ENCODE measurements at places on chromosomes 5 and 9.

DNA sequence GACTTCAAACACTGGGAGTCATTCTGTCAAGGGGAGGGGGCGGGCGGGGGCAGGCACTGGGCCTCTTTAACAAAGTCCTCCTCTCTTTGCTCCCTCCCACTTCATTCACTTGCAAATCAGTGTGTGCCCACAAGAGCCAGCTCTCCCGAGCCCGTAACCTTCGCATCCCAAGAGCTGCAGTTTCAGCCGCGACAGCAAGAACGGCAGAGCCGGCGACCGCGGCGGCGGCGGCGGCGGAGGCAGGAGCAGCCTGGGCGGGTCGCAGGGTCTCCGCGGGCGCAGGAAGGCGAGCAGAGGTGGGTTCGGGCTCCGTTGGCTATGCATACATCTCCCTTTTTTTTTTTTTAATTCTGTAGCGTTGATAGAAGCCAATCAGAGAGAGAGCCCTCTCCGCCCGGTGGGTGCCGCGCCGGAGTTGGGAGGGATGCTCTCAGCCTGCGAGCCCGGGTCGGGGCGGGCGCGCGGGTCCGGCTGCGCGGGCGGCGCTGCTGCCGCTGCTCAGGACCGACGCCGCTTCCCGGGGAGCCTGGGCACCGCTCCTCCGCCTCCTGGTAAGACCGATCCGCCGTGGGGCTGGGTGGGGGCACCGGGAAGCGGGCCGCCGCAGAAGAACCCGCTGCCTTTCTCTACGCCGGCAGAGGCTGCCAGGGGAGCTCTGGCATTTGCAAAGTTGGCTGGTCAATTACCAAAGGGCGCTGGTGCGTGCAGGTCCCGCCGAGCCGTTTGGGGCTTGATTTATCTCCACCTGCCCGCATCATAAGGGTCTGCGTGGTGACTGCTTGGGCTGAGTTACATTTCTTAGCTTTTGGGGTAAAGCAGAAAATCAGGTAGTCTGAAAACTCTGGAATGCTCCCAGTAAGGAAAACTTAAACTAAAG lies at the start of gene CDH6:
Gene CDH6, plus strand, starts transcription at position 96 of the 877 bp plus-strand sequence. CDS start 73,788 bp downstream, outside the sequence.
- DNase-seq: peak; percentile 8

DNA sequence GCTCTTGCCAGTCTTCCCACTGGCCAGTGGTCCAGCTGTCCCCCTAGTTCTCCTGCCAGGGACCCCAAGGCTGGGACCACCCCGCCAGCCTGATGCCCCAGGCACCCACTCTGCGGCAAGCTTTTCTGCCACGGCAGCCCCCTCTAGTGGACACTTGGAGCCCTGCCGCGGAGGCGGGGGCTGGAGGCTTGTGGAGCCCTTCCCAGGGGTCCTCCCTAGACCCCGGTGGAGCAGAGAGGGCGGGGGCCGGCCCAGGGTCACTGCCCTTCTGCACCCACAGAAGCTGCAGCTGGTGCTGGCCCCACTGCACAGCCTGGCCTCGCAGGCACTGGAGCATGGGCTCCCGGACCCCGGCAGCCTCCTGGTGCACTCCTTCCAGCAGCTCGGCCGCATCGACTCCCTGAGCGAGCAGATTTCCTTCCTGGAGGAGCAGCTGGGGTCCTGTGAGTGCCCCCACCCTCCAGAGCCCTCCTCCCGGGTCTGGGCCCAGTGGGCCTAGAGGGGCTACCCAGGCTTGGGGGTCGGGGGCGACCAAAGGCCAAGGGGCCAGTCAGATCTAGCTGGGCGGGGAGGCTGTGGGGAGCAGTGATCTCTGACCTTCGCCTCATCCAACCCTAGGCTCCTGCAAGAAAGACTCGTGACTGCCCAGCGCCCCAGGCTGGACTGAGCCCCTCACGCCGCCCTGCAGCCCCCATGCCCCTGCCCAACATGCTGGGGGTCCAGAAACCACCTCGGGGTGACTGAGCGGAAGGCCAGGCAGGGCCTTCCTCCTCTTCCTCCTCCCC lies 9.1 kb downstream of the EGFL7 start:
- DNase-seq: no peak

DNA sequence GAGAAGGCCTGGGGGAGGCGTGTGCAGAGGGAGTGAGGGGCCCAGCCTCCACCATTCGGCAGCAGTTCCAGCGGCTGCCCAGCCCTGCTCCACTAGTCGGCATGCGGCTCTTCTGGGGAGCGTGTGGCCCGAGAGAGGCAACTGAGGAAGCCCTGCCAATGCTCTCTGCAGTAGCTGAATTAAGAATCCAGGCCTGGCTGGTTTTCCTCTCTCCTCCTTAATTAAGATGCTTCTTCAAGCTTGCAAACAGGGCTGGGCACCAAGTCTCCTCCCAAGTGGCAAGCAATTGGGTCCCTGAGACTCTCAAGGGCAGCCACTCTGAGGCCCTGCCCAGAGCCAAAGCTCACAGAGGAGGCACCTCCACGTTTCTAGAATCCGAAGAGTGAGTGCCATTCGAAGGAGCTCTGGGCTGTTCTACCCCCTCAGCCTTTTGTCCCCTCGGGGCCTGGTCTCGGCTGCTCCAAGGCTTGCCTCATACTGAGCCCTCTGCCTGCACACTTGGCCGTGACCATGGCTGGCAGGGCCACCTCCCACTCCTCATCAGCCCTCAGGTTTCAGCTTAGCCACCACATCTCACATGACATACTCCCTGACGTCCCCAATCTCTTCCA lies 75.4 kb upstream of the LRRTM2 start:
- DNase-seq: no peak

- no peak for DNase-seq
These were observed 6.2 kb downstream of the CENPK start for GRCh38 chr5:65556718-65557117.

DNA sequence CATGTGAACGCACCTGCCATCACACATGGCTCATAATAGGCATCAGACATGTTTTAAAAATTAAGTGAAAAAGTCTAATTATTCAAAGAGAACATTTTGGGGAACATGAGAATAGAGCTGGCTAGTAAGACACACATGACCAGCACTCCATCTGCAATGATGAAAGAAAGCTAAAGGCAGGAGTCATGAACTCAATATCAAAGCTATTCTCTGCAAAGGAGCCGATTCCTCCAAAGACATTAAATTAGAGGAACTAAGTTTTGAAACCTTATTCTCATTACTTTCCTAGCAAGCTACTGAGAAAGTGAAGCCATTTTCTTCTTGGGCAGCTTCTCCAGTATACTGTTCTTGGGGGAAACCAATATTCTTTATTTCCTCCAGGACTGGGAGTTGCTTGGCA lies 172.0 kb downstream of the CRB2 start:
- no peak for DNase-seq

GRCh38 chr9:96500696-96501632 lies 51.0 kb downstream of the HABP4 start:
- DNase-seq: no peak

DNA sequence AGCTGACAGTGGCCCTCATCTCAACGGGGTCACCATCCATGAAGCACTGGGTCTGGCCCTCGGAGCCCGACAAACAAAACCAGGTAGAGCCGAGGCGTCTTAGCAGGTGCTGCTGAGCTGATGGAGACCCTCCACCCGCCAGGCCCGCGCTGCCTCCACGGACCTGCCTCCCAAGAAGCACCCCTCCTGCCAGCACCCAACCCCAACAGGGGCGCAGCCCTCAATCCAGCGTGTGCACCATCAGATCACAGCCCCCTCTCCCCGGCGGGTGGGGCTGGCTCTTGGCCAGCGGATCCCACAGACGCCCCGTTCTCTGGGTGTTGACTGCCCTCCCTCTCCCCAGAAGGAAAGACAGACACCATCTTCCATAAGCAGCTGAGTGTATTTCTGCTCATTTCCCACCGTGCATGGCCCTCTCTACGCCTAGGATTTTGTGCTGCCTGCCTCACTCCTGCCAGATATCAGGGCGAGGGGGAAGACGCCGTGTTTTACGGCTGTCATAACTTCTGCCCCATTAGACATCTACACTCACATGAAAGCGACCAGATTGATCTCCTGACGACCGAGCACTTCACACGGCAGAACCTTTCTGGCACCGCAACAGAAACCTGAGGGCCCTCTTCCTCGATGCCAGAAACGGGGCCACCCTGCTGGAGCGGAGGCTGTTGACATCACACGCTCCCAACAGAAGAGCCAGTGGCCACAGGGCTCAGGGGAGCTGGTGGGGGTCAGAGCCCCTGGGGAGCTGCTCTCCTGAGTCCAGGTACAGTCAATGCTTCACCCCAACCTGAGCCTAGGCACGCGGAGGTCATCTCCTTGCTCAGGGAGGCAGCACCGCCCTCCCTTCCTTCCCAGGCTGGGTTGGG lies 12.4 kb downstream of the NACC2 start:
- no peak for DNase-seq

DNA sequence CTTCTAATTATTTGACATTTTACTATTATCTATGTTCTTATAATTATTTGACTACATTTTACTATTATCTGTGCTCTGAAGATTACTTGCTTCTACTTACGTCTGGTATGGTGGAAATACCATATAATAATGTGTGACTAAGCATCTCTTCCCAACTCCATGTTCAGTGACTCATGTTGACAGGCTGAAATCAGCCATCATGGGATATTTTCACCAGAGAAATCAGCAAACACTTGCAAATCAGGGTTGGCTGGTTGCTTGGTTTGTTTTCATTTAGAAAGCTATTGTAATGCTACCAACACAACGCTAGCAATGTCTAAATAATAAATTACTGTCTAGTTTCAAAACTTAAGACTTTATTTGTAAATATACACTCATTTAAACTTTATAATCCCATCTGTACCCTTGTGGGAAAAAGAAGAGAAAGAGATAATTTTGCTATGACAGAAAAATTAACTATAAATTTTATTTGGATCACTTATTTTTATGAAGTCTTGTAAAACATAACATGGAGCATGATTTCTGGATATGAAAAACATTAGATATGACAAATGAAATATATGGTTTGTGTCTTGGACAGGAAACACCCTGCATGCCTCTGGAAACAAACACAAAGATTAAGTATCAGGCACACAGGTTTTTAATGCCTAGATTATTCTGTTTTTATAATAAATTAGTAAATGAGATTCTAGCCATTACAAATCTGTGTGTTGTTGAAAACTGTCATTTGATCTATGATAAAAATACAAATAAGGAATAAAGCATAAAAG lies 337.6 kb downstream of the BNC2 start:
- no peak for DNase-seq

GRCh38 chr9:135032868-135033460 lies 54.5 kb upstream of the OLFM1 start:
- no peak for DNase-seq

- no peak for DNase-seq
These were observed 91.1 kb upstream of the STARD4 start for GRCh38 chr5:111603446-111603827.

- DNase-seq: peak; percentile 18
These were observed 60.5 kb downstream of the TNFSF8 start for GRCh38 chr9:114869845-114870244.

GRCh38 chr9:107018861-107019545 lies 156.0 kb downstream of the ZNF462 start:
- DNase-seq: no peak

- no peak for DNase-seq
These were observed 90.1 kb downstream of the PAPPA start for GRCh38 chr9:116243708-116244107.

- DNase-seq: no peak
These were observed 54.5 kb upstream of the IL17B start for GRCh38 chr5:149433524-149434131.

- DNase-seq: peak; percentile 47
These were observed 50.2 kb upstream of the RNF38 start for GRCh38 chr9:36450110-36450732.

- no peak for DNase-seq
These were observed 77.2 kb downstream of the TSPAN17 start for GRCh38 chr5:176724472-176724871.

DNA sequence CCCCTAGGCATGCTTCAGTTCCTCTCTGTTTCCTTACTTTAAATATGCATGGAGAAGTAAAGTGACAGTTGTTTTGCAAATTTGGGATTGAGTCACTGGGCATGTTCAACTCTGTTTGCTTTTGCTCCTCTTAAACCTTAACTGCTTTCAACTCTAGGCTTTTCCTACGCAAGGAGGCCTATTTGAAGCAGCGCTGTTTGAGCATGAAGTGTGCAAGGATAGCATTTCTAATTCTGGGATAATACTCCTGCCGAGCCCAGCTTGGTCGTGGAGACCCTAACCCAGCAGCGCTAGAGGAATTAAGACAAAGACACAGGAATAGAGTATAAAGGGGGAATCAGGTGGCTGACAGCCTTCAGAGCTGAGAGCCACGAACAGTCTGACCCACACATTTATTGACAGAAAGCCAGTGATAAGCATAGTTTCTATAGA lies 803.4 kb upstream of the CDH10 start:
- DNase-seq: no peak

DNA sequence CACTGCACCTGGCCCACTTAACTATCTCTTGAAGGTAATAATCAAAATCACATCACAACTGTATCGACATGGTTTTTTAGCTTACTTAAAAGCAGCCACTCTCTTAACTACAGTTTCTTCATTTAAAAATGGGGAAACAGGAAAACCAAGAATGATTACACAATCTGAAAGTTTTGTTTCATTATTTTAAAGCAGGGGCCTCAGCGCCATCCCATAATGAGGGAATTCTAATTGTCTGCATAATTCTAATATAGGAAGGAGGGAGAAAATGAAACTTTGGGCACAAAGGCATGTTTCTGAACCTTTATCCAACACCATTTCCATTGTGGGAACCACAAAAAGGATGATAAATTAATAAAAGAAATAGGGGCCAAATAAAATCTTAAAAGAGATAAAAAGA lies 7.6 kb downstream of the HACD4 start:
- no peak for DNase-seq

DNA sequence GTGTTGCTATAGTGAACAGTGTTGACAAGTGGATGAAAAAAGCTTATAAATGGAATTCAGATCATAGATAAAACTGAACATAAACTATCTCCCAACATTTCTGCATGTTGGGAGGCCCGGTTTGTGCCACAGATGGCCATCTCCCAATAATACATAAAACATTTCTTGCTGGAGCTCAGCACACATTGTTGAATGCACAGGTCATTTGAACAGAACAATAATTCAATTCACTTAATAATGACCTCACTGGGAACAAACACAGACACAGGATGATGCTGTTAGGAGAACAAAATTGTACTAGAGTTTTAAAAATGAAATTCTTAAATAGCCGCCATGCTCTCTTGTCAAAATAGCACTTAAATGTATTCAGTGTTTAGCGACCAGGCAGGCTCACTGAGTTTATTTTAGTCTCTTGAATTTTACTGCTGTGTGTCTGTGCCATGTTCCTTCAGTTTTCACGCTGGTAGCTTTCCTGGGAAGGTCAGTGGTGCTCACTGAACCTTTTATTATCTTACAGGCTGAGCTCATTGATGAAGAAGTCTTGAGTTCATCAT lies 85.0 kb upstream of the SSBP2 start:
- no peak for DNase-seq

- DNase-seq: no peak
These were observed 70.7 kb upstream of the PPP1R2B start for GRCh38 chr5:156779436-156779835.
